ENCODE measurements at places on chromosomes 7 and 10.

DNA sequence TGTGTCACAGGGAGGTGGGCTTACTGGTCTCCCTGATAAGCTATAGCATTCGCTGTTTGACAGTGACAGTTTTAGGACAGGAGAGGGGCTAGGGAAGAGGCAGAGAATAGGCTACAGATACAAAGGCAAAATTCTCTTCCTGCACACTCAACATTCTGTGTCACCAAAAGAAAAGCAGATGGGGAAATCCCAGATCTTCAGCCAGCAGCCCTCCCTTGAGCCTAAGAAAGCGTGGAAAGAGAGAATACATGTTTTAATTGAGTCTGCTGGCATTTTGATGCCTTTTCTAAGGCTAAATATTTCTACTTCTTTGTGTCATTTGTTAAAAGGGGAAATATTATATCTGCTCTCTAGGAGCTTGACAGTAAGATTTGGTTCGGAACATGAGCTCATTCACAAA is 247.0 kb downstream of the TRIL start:
- DNase-seq, result no peak

GRCh38 chr7:56033671-56034432 is 17.4 kb downstream of the PSPH start:
- peak; percentile 69 for DNase-seq

- peak; percentile 98 for DNase-seq
Observed at GRCh38 chr10:117399341-117400196, 24.3 kb upstream of the PDZD8 start.

DNA sequence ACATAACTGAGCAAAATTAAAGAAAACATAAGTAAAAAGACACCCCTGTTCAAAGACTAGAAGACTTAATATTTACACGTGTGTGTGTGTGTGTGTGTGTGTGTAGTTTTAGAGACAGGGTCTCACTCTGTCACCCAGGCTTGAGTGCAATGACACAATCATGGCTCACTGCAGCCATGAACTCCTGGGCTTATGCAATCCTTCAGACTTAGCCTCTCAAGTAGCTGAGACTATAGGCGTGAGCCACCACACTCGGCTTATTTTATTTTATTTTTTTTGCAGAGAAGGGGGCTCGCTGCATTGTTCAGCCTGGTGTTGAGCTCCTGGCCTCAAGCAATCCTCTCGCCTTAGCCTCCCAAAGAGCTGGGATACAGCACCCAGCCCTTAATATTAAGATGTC is 90.3 kb downstream of the JMJD1C start:
- no peak for DNase-seq

DNA sequence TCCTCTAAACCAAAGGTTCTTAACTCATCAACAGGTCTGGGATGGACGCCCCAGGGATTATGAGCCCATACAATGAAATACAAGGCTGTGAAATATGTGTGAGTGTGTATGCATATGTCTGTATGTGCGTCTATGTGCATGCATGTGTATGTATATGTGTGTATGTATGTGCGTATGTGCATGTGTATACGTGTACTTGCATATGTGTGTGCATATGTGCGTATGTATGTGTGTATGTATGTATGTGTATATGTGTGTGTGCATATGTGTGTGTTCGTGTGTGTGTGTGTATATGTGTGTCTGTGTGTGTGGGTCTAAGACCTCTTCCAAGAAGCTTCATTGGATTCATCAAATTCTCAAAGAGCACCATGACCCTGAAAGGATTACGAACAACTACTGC is 112.3 kb downstream of the SFMBT2 start:
- DNase-seq, result no peak

GRCh38 chr7:82629583-82629982 is 186.0 kb upstream of the CACNA2D1 start:
- no peak for DNase-seq

GRCh38 chr10:90432866-90433265 is 425.0 kb downstream of the HTR7 start:
- no peak for DNase-seq

DNA sequence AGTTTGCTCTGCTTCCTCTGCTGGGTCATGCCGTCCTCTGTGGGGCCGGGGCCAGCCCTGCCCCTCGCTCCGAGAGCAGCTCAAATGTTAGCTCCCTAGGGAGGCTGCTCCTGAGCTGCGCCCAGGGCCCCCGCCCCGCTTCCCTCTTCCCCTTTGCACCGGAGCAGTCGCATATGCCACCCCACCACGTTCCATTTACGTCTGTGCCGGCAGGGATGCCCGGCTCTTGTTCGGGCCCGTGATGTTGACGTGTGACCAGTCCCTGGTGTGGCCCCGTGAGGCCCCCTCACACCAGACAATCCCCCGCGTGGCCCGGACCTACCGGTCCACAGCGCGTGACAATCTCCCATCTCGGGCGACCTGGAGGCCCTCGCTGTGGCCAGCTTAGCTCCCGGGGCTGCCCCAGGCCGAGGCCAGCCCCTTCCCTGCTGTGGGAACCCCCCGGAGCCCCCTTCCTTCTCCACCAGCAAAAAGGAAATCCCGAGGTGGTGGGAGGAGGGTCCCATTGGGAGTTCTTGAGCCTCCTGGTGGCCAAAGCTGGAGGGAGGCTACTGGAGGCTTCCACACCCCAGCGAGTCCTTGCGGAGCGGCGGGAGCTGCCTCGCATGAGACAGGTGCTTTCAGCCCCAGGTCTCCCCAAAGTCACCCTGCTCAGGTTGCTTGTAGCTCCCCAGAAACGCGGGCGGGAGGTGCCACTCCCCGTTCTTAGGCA is 15.2 kb downstream of the FAM20C start:
- DNase-seq, result no peak

DNA sequence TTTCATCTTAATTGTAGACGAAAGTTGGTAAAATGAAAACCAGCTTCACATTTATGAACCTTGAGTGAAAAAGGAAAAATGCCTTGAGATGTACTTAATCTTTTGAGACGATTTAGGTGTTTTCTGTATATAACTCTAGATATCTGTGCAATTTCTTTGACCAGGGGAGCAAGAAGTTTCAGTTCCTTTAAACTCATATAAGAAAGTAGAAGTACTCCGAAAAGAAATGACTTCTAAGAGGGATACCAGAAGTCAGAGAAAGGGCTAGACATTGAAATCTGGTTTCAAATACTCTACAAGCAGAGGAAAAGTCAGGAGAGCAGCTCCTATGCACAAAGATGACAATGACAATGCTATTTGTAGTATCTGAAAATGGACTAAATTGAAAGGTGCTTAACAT is 303.7 kb downstream of the BAMBI start:
- no peak for DNase-seq

GRCh38 chr7:151009327-151010036 is 14.8 kb downstream of the ATG9B start:
- no peak for DNase-seq

GRCh38 chr7:52061666-52062065 is 745.1 kb upstream of the COBL start:
- DNase-seq, result no peak

GRCh38 chr10:13671904-13672303 is 85.1 kb downstream of the PRPF18 start:
- DNase-seq, result no peak

Data from AML-193 (cell line).